ENCODE measurements at places on chromosomes 2 and 18.

DNA sequence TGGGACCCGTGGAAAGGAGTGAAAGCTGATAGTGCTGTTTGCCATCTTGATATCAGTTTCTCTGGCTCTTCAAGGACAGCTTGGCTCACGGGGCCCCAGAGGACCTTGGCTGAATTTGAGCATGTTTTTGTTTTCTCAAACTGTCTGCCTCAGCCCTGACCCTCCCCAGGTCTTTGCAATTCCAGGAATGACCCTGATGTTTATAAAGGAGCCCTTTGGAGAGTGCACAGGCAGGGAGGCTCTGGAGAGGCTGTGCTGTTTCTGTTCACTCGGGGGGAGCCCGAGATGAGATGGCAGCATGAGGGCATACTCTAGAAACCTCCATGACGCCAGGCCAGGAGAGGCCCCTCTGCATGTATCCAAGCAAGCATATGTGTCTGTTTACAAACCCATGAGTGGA is 16.4 kb downstream of the IGFBP2 start:
- no peak for DNase-seq

GRCh38 chr2:68627615-68628014 is 15.8 kb upstream of the PROKR1 start:
- no peak for DNase-seq

GRCh38 chr18:59905686-59906091 is 5.9 kb downstream of the PMAIP1 start:
- DNase-seq, result no peak

- DNase-seq, result no peak
These were observed 57.5 kb upstream of the MFF start for GRCh38 chr2:227267410-227268115.

All from CD4-positive, alpha-beta memory T cell (primary cell).